ENCODE measurements at places on chromosomes 12 and 14. TPM values are rescaled to one million over a fixed set of nuclear protein-coding genes. Genes with fewer than 3 reads are reported as not detected.

RAD9B gene
- polyA plus RNA-seq, result not detected

IL22 gene
- polyA plus RNA-seq, result not detected

DCAF4 gene
- polyA plus RNA-seq, result 10.6 TPM

E2F7 gene
- polyA plus RNA-seq, result not detected

SLC6A15 gene
- polyA plus RNA-seq, result not detected

PTGER2 gene
- 0.49 TPM for polyA plus RNA-seq

ADCK1 gene
- polyA plus RNA-seq, result 9.9 TPM

SMCO3 gene
- 0.30 TPM for polyA plus RNA-seq

RNASE12 gene
- not detected for polyA plus RNA-seq

MIP gene
- polyA plus RNA-seq, result not detected

DLST gene
- polyA plus RNA-seq, result 40.4 TPM

WSB2 gene
- polyA plus RNA-seq, result 23.7 TPM

AMDHD1 gene
- 1.1 TPM for polyA plus RNA-seq

PLEKHD1 gene
- 0.07 TPM for polyA plus RNA-seq

GSG1 gene
- polyA plus RNA-seq, result 11.5 TPM

- no peak for DNase-seq
These were observed 50.5 kb downstream of the KITLG start for GRCh38 chr12:88529531-88530488.

- DNase-seq, result no peak
These were observed 18.0 kb downstream of the TTC8 start for GRCh38 chr14:88842414-88842813.

DNA sequence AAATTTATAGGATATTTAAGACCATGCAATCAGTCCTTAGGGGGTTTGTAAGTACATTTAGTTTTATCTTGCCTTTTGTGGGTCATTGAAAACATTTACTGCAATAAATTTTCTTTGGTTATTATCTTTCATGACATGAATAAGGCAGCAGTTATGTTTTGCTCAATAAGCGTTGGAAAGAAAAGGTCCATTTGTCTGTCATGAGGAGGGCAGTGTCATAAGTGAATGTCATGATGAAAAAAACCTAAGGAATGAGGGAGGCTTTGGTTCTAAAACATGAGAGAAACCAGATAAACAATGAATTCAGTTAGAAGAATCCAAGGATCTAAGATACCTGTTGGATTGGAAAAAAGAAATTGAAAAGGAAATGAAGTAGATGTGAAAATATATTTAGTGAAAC is 209.4 kb downstream of the NAV3 start:
- DNase-seq, result no peak

DNA sequence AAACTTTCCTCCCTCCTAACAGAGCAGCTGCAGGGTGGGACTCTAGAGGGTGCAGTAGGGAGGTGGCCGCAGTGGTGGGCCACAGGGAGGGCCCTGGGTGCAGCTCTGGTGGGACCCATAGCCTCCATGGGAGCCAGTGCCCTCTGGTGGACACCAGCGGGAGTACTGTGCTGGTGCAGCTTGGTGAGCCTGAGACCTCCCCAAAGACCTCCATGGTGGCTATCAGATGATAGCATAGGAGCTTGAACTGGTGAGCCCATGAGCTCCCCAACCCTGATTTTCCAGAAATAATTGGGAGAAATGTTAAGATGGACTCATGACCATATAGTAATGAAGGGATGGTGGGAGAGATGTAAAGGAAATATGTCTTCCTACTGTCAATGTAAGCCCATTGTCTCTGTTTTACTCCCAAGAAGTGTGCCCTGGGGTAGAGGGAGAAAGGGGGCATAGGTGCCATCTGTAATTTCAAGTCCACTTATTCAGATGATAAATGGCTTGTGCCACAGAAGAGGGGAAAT is 98.7 kb downstream of the GAS2L3 start:
- DNase-seq, result no peak

DNA sequence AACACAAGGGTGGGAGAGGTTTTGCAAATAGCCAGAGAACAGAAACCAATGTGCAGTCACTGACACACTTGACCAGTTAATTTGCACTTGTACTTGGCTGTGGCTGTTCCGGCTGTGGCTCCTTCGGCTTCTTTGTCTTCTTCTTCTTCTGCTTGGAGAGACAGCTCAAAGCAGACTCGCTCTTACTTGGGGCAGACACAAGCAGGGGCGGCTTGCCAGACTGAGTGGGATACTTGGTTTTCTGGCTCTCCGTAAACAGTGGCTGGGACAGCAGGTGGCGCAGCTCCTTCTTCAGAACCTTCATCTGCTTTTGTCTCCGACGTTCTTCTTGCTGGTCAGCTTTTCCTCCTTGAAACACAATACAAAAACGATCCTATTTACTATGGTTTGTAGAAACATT is 25.0 kb downstream of the OTUB2 start:
- DNase-seq, result no peak

DNA sequence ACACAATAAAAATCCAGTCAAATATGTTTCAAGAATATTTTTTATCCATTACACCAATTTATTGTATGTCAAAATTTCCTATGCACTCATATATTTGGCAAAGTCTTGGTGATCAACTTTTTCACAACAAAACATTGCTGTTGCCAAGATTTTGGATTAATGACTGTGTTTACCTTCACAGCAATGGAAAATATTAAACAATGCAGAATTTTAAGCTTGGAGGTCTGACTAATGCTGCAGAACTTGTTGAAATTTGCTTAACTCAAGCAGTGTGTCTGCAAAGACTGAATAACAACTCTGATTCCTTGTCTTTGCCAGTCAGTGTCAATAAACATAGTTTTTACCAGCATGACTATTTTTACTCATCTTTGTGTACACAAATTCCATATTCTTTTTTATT is 336.4 kb downstream of the CCER1 start:
- no peak for DNase-seq

- DNase-seq, result no peak
These were observed 156.0 kb upstream of the PLEKHG7 start for GRCh38 chr12:92546635-92547348.

DNA sequence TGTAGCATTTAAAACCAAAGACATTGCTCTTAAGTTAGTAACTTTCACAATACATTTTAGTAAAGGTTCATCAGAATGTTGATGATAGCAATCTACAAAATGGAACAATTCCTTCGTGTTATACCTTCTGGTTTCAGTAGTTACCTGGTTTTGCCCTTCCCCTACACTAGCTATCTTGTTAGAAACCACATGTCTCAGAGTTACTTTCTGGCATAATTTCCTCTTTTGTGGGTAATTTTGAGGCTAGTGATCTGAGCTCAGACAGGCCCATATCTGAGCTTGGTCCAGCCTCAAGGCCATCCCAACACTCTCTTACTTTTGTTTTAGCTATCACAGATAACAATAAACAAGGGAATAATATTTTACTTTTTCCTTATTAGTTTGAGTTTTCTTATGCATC is 196.9 kb downstream of the KITLG start:
- no peak for DNase-seq

- DNase-seq, result no peak
These were observed 3.3 kb downstream of the FBXL14 start for GRCh38 chr12:1591034-1591433.

DNA sequence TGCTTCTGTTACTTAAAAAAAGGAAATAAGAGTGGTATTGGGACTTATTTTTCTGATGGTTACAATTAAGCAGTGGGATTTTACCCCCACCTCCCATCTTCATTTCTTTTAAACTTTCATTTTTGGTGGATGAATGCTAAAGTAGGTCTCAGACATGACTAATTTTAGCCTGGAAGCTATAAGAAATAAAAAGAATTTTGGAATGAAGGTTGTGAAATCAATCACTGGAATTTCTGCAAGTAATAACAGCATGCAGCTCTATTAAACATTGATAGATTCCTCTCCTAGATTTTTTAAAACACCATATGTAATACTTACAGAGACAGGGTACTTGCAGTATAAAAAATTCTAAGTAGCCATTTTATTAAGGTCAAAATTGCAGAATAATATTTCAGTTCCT is 164.2 kb upstream of the CLEC14A start:
- DNase-seq, result no peak

GRCh38 chr12:69732088-69732487 is 6.6 kb upstream of the RAB3IP start:
- DNase-seq, result no peak

- no peak for DNase-seq
These were observed 254.0 kb upstream of the STXBP6 start for GRCh38 chr14:25303934-25304333.

- DNase-seq, result no peak
These were observed 36.3 kb upstream of the WDR89 start for GRCh38 chr14:63677891-63678379.

GRCh38 chr14:52277552-52277951 is 10.1 kb downstream of the PTGDR start:
- DNase-seq, result no peak

GRCh38 chr12:65532162-65532561 is 253.7 kb downstream of the MSRB3 start:
- no peak for DNase-seq

GRCh38 chr12:80807640-80808288 is 91.1 kb downstream of the MYF5 start:
- no peak for DNase-seq

DNA sequence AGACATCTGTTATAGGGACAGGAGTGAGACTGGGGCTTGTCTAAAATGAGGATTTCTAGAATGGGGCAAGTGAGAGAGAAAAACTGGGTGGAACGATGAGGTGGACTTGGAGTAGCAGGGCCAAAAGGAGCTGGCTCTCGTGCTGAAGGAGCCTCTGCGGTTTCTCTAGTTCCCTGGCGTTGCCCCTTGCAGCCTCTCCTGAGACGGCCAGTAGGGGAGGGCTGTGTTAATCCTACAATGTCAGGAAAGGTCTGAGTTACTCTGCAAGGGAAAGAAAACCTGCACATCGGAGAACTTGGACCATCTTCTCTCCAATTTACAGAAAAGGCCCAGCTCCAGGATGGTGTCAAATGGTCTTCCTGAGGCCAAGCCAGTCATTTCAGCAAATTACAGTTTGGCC is 963.8 kb upstream of the FLRT2 start:
- no peak for DNase-seq

DNA sequence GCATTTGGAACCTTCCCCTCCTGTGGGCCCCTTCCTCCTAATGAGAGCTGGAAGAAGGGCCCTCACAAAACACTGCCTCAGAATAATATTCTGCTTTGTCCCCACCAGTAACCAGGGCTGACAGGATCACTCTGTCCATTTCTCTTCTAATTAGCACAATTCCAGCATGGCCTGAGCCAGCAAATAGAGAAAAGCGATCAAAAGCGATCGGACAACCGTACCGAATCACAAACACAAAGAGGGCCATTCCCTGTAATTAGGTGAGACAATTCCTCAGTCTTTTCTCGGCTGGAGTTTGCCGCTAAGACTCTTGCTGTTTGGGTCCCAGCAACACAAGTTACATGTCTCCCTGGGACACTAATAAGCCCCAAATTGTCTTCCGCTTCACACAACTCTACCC is 35.6 kb upstream of the VSX2 start:
- DNase-seq, result no peak

DNA sequence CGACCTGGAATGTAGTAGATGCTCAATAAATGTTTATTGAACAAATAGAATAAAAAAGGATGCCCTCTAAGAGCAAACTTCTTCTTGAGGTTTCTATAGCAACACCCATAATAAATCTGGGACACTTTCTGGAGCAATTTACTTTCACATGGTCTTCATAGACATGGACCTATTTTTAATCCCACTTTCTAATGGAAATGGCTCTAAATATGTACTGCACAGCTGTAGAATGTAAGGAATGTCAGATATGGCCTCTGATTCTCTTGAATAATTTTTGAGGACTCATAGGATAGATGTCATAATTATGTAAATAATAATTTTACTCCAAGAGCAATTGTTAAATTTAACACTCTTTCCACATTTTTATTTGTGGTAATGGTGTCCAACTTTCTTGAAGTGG is 133.5 kb upstream of the DAAM1 start:
- DNase-seq, result no peak

DNA sequence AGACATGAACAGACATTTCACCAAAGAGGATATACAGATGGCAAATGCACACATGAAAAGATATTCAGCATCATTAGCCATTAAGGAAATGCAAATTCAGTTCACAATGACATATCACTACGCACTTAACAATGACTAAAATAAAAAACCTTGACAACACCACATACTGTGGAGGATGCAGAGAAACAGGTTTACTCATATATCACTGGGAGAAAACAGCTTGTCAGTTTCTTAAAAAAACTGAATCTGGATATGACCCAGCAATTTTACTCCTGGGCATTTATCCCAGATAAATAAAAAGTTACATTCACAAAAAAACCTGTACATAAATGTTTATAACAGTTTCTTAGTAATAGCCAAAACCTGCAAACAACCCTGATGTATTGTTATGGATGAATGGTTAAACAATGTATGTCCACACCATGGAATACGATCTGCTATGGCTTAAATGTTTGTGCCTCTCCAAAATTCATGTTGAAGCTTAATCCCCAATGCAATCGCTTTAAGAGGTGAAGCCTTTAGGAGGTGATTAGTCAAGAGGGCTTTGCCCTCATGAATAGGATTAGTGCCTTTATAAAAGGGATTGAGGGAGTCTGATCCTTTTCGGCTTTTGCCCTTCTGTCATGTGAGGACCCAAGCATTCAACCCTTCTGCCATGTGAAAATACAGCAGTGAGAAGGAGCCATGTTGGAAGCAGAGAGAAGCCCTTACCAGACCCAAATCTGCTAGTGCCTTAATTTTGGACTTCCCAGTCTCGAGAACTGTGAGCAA is 36.0 kb upstream of the PPP4R3A start:
- no peak for DNase-seq

GRCh38 chr12:11652351-11653040 is 3.0 kb downstream of the ETV6 start:
- no peak for DNase-seq

- no peak for DNase-seq
These were observed 55.3 kb downstream of the DICER1 start for GRCh38 chr14:95101736-95102679.

DNA sequence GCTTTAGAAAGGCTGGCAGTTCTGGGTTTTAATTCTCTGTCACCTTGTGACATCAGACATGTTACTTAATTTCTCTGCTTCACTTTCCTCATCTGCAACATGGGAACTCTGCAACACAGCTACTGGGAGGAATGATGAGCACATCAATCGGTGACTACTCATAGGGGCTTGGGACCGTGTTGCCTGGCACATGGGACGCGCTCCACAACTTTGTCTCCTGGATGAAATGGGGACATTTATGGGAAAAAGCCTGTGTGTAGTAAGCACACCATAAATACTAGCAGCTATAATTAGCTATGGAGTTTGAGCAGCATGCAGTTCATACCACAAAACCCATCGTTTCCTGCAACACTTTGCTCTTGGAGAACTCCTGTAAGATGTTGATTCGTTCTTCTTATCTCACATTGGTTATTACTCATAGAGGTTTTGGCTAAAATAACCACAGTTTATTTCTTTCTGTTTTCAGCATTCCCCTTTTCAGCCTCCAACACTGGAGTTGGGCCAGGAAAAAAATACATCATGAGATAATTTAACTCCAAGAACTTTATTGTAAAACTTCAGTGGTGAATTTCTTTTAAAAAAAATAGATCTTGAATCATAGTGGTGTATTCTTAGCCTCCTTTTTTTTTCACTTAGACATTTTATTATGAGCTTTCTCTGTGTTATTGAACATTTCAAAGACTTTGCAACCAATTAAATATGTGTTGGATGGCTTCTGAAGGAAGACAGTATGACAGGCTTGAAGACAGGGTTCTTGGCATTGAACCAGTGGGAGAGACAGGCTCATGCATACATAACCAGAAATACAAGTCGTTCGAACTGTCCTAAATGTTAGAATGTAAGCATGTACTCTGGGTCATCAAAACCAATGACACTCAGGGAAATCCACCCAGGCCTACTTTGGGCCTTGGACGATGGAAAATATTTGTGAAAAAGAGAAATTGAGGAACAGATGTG is 72.7 kb downstream of the RIN3 start:
- no peak for DNase-seq

GRCh38 chr14:100321473-100322137 is 1.5 kb upstream of the SLC25A47 start:
- DNase-seq, result peak; percentile 58
